Ecto neural progenitor cell (in vitro differentiated cells): ENCODE measurements at places on chromosomes 16 and 17.

GRCh38 chr17:33079201-33079600 lies 87.6 kb downstream of the SPACA3 start:
- DNase-seq, result no peak

GRCh38 chr16:79171504-79171903 lies 429.0 kb downstream of the MAF start:
- no peak for DNase-seq

- DNase-seq, result no peak
These were observed 12.6 kb upstream of the BAIAP2 start for GRCh38 chr17:81022344-81022676.

DNA sequence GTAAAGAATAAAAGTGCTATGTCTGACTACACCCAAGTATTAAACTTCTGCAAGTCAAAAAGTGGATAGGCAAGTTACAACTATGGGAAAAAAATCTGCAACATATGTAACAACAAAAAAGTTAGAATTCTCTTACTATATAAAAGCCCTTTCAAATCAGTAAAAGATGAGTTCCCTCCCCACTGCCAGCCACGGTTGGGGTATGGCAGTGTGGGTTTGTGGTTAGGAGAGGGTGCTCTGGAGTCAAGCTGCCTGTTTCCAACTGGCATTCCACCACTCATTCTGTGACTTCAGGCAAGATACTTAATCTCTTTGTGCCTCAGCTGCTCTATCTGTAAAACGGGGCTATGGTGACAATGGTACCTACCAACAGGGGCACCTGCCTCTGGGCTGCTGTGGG lies 26.6 kb upstream of the MFSD6L start:
- DNase-seq, result peak; percentile 29

GRCh38 chr17:77358801-77359200 lies 218.0 kb downstream of the SEC14L1 start:
- DNase-seq, result peak; percentile 41

DNA sequence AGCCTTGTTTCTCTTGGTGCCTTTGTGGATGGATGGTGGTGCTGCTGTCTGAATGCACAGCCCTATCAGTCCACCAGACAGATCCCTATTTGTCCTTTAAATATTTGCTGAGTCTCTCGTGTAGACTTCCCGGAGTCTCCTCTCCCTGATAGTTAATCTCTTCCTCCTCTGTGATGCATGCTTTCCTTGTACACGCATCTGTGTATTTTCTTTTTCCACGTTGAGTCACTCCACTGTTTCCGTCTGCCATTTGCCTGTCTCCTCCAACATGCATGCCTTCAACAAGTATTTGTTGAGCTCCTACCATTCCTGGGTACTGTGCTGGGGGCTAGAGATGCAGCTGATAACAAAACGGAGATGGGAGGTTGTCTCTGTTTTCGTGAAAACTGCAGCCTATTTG lies 282.6 kb downstream of the HAPSTR1 start:
- DNase-seq, result no peak

DNA sequence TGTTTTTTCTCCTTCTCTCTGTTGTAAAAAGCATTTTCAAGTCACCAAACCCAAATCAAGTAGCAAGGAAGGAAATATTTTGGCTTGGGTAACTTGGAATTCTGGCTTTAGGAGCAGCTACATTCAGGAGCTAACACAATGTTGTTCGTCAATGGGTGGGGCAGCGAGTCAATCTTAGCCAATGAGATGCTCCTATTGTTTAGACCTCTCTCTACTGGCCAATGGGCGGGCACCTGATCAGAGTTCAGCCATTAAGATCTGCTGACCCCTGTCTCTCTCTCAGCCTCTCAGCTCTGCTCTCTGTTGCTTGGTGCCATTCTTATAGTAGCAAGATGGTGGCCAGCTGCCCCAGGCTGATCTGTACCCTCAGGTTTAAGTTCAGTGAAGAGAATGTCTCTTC lies 83.2 kb downstream of the IRX3 start:
- no peak for DNase-seq

GRCh38 chr17:73998653-73999645 lies 204.5 kb upstream of the RPL38 start:
- peak; percentile 81 for DNase-seq

- no peak for DNase-seq
These were observed 494.1 kb downstream of the TOX3 start for GRCh38 chr16:52052818-52053217.

- DNase-seq, result no peak
These were observed 69.8 kb downstream of the MRM1 start for GRCh38 chr17:36671144-36671543.

GRCh38 chr16:2824626-2825025 lies 5.5 kb upstream of the ZG16B start:
- DNase-seq, result no peak

- no peak for DNase-seq
These were observed 61.9 kb downstream of the SDK2 start for GRCh38 chr17:73582359-73582758.

GRCh38 chr16:67349172-67349571 lies 22.6 kb downstream of the LRRC36 start:
- DNase-seq, result no peak

DNA sequence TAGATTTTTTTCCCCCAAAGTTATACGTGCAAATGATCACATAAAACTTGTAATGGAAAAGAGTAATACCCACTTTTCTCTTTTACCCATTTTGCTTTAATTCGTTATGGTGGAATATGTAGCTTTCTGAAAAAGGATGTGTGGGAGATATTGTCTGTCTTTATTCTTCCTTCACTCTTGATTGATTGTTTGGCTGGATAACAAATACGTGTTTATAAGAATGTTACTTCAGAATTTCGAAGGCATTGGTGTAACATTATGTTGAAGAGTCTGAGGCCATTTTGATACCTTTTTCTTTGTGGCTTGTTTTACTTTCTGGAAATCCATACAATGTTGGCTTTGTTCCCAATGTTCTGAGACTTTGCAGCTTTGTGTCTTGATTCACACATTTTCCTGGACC lies 71.4 kb downstream of the BCAS3 start:
- no peak for DNase-seq

GRCh38 chr17:57145347-57145746 lies 60.3 kb downstream of the AKAP1 start:
- DNase-seq, result no peak
